ENCODE measurements at places on chromosomes 3 and 15.

- DNase-seq = no peak
Measured at GRCh38 chr3:43178891-43179366, 73.0 kb upstream of the POMGNT2 start.

DNA sequence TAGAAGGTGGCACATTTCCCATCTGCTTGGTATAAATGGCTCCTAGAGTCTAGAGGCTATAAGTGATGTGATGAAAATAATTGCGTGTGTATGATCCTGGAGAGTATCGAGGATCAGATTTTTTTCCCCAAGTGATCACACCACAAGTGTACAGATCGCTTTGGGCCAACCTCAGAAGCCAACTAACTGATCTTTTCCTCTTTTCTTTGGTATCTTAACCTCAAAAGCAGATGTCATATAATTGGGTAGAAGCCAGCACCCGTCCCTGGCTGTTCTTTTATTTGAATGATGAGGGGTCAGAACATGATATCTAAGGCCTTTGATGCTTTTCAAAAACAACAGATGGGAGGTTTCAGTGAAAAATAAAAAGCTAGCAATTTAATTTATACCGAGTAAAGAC lies 3.3 kb downstream of the P2RY14 start:
- DNase-seq = no peak

DNA sequence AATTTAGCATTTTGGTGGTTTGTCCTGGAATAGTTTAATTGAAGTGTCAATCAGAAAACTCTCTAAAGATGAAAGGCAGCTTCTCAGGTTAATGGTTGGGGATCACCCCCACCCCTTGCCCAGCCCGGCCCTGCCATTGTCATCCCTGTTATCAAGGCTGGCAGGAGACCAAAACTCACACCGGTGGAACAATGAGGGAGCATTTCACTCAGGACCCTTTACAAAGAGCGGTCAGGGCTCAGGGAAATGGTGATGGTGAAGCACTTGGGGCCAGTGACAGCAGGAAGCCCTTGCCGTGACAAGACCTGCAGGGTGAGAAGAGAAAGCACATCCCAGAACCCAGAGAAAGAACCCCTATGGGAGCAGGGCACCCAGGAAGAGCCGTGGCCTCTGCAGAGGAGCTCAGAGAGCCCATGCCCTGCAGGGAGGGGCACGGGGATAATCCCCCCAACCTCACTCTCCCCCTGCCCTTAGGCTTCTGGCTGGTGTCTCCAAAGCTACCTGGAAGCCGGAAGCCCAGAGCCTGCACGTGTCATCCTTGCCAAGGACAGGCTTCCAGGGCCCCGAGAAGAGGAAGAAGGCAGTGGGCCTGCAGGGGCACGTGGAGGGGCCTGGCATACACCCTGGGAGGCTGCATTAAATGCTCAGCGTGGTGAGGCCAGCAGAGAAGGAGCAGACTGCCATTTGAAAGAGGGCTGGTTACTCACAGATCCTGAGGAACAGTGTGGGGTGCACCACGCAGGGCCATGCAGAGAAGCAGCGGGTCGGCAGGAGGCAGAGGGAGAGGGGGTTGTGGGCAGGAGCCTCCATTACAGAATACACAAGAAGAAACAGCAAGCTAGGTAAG lies 80.6 kb upstream of the PRR20G start:
- DNase-seq = no peak

DNA sequence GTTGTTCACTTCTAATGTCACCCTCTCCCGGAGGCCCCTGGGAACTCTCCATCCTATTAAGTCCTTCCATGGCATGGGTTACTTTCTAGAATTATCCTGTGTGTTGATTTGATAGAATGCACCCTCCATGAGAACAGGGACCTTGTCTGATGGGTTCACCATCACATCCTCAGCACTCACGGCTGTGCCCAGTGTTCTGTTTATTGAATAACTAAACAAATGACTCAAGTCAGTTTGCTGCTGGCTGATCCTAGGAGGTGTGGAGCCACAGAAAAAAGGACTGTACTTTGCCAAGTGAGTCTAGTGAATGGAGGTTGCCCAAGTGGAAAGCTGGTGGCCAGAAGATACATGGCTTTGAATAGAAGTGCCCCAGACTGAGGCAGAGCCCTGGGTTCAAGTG lies 48.5 kb upstream of the RAB6B start:
- DNase-seq = no peak

DNA sequence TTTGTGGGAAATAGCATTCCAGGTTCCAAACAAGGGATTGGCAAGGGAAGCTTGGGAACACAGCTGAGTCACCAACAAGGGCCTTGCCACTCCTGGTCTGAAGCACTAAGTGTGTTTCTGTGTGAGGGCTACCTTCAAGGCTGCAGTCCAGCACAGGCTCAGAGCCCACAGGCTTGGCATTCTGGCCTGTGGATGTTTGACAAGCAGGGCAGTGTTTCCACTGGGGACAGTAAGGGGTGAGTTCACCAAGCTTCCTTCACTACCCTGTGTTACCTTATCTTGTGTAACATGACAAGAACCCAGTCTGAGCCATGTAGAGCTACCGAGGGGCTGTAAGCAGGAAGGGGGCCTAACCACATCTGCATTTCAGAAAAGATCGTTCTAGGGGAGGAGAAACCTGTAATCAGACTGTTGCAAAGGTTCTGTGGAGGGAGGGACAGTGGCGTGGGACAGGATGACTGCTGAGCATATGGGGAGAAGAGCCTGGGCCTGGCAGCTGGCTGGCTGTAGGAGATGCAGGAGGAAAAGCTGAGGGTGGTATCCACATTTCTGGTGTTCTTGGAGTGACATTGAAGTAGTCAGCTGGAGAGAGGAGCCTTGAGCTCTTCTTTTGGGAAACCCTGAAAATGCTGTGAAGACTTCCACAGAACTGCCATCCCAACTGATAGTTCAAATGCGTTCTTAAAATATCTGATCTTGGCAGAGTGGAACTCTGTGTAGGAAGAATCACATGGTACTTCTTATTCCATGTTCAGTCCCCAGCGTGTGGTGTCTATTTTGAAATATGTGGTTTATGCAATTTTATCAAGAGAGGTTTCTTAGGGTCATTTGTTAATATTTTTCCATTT lies 61.3 kb downstream of the CTDSPL start:
- DNase-seq = no peak

DNA sequence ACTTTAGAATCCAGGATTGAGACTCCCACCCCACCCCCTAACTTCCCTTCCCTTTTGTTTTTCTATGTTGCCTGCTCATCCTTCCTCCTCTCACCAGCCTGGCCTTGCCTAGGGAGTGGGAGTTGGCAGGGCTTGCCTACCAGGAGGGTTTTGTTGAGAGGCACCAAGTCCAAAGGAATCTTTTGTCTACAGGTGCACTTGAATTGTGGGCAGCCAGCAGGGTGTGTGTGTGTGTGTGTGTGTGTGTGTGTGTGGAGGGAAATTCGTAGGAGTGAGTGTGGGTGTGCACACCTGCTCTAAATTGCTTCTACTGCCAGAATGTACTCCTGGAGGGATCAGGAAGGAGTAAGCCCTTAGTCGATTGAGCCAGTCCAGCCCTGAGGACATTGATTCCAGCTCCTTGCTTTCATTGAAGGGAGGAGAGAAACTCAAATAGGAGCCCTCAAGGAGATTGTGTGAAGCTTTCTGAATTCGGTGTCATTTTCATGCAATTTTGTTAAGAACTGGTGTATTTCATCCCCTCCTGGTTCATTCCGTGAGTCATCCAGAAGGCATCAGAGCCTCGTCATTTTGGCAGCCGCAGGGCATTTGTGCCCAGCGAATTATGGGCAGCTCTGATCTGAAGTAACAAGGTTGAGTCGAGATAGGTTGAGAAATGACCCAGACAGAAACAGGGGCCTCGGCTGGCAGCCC lies 112.1 kb downstream of the SLCO3A1 start:
- DNase-seq = peak; percentile 12

GRCh38 chr3:37762286-37762685 lies 99.4 kb upstream of the CTDSPL start:
- no peak for DNase-seq

DNA sequence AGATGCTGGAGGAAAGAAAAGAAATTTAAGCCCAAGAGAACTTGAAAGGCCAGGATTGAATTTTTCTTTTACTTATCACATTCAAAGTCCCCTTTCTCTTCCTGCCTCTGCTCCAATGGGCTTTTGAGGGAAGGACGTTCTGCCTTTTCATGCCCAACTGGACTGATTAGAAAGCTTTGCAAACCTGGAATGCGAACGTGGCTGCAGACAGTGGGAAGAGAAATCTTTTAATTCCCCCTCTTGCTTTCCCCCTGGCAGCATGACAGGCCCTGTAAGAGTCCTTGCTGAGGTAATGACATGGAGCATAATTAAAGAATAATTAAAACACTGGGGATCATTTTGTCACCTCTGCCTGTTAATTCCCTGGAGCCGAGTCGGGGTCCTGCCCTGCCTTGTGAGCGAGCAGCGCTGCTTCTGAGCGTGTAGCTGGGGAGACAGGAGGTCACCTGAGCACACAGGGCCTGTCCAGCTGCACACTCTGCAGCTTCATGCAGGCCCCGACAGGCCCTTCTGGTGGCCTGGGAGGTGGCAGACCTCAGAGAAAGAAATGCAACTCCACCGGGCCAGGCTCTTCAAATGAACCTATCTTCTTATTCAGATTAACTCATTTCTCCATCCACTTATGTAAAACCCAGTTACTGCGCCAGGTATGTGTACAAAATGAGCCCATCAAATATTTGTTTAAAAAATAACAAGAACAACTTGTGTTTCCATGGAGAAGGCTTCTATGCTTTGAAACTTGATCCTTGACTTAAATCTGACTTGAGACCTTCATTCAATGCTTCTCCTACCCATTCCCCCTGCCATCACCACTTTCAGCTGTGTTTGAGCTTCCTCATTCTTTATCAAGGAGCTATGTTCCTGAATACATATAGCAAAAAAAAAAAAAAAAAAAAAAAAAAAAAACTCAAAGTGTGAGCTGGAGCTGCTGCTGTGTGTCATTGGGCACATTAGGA lies 628.2 kb upstream of the CFAP20DC start:
- no peak for DNase-seq

- no peak for DNase-seq
Measured at GRCh38 chr15:67928666-67929065, 88.8 kb upstream of the RNU6-1 start.

DNA sequence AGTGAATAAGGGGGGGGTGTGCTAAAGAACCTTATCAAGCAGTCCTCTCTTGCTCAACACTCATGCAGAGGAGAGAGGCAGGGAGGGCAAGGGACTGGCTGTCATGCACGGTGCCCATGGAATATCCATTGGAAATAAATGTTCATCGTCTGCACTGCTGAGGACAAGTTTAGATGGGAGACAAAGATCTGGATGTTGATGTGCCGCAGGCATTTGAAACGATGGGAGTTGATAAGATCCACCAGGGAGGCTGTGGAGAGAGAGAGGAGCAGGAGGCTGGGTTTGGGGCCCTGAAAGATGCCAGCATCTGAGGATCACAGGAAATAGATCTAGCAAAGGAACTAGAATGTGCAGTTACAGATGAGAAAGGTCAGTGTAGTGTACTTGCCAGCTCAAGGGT lies 76.2 kb downstream of the CEP63 start:
- no peak for DNase-seq

GRCh38 chr3:195005759-195006510 lies 265.0 kb downstream of the XXYLT1 start:
- DNase-seq = no peak

DNA sequence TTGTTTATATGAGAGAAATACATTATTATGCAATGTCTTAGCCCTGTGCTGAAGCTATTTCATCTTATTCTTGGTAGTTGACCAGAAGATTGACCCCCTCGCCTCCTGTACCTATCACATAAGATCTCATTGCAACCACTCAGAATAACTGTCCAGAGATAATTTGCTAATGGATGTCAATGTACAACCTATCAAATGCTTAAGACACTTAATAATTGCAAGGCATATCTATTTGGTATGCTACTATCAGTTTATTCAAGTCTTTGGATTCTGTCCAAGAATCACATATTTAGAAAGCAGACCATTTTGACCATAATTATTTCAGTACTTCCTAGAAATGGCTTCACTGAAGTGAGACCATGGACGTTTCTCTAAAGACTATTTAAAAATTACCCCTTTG lies 241.6 kb downstream of the GAP43 start:
- DNase-seq = no peak

DNA sequence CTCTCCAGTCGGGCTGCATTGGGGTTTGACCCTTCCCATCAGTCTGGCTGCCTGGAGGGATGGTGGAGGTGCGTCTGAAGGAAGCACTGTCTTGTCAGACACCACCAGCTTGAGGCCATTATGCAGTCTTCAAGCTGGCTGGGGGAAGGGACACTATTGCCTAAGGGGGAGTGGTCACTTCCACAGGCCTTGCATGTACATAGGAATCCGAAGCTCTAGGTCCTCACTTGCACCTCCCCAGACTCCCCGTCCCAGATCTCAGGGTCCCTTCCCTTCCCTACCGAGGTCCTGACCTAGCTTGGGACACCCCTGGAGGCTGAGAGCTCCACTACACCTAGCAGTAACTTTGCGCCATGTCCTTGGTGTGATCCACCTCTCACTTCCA lies 48.6 kb upstream of the KLF13 start:
- no peak for DNase-seq

- no peak for DNase-seq
Measured at GRCh38 chr3:132803889-132804288, 81.7 kb upstream of the NPHP3 start.

DNA sequence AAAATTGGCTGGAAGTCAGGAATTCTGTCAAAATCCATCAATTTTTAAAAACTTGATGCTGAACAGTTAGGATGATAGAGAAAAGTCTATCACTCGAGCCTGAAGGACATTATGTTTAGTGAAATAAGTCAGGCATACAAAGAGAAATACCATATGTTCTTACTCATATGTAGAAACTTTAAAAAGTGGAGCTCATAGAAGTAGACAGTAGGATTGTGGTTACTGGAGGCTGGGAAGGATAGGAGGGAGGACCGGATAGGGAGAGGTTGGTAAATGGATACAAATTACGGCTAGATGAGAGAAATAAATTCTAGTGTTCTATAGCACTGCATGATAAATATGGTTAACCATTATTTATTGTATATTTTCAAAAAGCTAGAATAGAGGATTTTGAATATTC lies 389.5 kb upstream of the RASGRP1 start:
- no peak for DNase-seq

GRCh38 chr3:188257384-188258026 lies 103.5 kb downstream of the LPP start:
- no peak for DNase-seq

GRCh38 chr15:22956978-22957260 lies 23.2 kb downstream of the CYFIP1 start:
- no peak for DNase-seq

GRCh38 chr3:64271631-64272030 lies 46.4 kb upstream of the PRICKLE2 start:
- DNase-seq = no peak

DNA sequence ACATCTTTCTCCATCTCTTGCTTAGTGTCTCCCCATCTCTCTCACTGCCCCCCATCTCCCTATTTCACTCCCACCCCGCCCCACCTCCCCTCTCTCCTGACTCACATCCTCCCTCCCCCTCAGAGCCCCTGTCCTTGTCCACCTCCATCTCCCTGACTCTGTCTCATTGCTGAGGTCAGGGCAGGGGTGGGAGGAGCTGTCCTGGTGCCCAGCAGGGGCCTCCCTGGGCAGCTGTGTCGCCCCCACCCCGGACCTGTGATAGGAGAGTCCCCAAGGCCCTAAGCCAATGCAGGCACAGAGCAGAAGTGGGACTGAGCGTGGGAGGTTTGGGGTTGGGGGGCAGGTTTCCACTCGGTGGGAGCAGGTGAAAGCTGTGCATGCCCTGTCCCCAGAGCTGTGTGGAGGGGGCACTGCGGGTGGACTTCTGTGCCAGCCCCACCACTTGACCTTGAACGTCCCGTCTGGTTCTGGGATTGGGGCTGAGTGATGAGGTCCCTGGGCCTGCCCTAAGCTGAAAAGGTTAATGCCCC lies 210.8 kb downstream of the TBC1D2B start:
- no peak for DNase-seq
